AG08395 (cell line): ENCODE measurements at places on chromosomes 5 and 9.

DNA sequence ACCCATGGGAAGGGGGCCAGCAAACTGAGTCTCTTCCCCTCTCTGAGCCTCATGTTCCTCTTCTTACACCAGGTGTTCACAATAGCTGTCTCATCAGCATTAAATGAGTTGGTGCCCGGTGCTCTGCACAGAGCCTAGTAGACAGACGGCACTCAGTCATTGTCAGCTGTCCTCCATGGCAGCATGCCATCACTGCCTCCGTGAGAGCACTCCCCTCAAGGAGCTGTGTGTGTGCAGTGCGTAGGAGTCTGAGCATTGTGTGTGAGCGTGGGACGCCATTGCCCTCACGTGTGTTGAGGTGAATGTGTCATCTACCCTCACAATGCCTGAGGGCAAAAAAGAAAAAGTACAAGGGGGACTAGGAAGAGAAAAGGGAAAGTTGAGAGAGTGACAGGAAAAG is 536.5 kb downstream of the CDK5RAP2 start:
- no peak for DNase-seq

DNA sequence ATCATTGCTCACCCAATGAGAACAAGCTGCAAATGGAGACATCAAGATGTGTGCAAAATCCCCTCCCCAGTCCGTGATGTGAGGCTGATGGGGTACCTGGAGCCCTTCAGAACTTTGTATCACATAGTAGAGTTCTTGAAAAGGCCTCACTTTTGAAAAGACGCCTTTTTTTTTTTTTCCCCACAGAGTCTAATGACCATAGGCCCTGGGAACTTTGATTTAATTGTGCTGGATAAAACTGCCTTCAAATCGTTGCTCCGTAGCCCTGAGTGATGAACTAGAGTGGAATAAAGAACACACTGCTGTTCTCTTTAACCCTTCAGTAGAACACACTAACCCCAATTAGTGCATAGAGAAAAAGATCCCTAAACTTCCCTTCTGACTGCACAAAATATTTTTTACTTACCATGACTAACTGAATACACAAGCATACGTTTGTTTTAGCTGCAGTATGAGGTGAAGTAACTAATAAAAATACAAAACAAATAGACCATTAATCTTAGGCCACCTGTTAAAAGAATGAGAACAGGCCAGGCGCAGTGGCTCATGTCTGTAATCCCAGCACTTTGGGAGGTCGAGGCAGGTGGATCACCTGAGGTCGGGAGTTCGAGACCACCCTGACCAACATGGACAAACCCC is 15.1 kb downstream of the PSAT1 start:
- no peak for DNase-seq

GRCh38 chr5:167217097-167217743 is 1074.2 kb upstream of the WWC1 start:
- no peak for DNase-seq

- DNase-seq: no peak
These were observed 14.9 kb upstream of the PCSK1 start for GRCh38 chr5:96447949-96448348.

GRCh38 chr9:105129731-105130130 is 114.7 kb upstream of the SLC44A1 start:
- DNase-seq: no peak

- DNase-seq: no peak
These were observed 116.1 kb downstream of the ALDH1A1 start for GRCh38 chr9:72836790-72837189.
